Anterior cingulate cortex (tissue), 58 donors: ENCODE measurements at places on chromosomes 16 and 17.
A peak's percentile ranks its signal among the peaks of the same experiment; 100 is the strongest.

GRCh38 chr17:76370261-76370993 lies 14.0 kb upstream of the SPHK1 start:
- no peak for DNase-seq

GRCh38 chr16:31198207-31198882 lies 4.2 kb downstream of the PYCARD start:
- DNase-seq: no peak

DNA sequence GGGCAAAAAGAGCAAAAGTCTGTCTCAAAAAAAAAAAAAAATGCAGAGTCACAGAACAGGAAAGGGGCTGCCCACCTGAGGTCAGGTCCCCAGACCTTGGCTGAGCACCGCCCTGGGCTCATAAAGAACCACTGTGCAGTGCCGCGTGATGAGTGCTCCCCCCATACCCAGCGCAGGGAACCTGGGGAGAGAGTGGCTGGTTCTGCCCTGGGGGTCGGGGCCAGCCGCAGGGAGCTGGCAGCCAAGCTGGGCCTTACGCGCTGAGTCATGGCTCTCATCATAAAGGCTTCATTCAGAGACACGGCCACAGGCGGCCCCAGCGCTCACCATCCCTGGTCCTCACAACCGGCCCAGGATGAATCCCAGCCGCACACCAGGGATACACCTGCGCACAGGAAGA lies 80.7 kb downstream of the RAB11FIP4 start:
- DNase-seq: no peak

DNA sequence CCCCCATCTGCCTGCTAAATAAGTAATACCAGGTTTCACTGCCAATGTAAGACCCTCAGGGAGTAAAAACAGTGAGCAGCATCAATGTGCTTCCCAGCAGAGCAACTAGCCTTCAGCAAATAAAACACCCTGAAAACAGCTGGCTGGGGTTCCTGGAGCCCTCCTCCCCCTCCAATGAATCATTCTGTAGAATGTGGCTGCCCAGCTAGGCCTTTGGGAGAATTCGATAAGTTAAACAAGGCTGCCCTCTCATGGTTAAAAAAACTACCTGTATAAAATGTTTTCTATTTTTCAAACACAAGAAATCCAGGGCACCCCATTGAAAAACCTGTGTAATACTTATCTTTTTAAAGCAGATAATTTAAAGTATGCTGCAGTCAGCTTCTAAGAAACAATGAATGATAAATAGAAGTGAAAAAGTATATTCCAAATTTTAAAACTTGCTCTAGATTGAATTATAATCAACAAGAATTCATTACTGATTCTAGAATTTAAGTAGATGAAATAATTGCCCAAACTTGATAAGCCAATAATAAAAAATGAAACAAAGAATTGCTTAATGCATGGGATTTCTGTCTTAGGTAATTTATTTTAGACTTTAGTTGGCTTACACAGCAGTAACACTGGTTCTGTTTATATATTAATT lies 9.4 kb upstream of the TOM1L1 start:
- no peak for DNase-seq

DNA sequence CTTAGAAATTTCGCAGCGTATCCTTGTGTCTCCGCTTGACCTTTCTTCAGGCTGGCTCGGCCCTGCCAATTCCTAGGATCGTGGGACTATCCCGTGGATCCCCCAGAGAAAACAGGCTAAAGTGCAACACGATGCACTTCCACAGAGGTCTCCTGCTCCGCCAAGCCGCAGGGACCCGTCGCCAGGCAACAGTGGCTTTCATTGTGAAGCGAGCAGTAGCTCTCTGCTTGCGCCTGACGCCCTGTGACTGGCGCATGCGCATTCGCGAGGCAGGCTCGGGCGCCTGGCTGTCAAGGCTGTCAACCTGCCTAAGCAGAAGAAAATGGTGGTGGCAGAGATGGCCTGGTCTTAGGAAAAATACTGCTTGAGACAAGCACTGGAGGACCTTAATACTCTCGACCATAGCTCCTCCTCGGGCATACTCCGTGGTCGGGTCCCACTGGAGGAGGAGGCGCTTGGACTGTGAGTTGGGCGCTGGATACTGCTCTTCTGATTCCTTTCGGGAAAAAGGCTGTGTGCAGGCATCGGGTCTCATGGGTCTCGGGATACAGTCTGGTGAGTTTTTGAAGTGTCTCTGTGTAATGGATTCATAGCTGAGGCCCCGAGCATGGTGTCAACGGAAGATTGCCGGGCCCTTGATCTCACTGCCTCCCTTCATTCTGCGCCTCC lies 2336.1 kb downstream of the TP53TG3F start:
- no peak for DNase-seq

- no peak for DNase-seq
Measured at GRCh38 chr17:77332034-77332971, 191.5 kb downstream of the SEC14L1 start.

GRCh38 chr17:17494870-17495535 lies 1.2 kb downstream of the RASD1 start:
- no peak for DNase-seq

DNA sequence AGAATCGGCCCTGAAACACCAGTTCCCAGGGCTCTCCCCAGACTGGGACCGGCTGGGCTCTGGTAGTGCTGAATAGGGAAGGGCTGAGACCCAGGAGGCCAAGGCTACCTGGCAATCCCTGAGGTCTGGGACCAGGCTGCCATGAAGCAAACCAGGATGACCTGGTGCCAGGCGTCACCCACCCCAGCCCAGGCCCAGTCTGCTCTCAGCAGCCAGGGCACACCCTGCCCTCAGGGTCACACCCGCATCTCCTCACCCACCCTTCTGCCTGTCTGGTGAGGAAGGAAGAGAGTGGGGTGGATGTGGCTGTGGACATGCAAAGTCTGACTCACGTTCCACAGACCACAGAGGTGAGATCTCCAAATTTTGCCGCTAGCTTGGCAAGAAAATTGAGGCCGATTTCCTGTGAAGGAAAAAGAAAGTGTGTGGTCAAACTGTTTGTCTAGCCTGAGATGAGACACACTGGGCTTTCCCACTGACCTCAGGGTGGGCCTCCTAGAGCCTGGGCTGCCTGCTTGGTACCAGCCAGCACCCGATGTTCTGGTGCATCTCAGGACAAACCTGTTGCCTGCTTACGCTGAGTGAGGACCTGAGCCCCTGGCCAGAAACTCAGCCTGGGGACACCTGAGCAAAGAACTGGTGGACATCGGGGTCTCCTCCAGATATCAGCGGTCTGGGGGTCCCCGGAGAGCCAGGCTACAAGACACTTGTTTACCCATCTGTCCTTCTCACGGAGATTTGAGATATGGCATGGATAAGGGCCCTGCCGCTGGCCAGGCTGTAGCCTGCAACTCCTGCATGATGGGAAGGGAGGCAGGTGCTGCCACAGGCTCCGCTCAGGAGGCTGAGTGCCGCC lies 6.3 kb upstream of the RAB37 start:
- DNase-seq: no peak

DNA sequence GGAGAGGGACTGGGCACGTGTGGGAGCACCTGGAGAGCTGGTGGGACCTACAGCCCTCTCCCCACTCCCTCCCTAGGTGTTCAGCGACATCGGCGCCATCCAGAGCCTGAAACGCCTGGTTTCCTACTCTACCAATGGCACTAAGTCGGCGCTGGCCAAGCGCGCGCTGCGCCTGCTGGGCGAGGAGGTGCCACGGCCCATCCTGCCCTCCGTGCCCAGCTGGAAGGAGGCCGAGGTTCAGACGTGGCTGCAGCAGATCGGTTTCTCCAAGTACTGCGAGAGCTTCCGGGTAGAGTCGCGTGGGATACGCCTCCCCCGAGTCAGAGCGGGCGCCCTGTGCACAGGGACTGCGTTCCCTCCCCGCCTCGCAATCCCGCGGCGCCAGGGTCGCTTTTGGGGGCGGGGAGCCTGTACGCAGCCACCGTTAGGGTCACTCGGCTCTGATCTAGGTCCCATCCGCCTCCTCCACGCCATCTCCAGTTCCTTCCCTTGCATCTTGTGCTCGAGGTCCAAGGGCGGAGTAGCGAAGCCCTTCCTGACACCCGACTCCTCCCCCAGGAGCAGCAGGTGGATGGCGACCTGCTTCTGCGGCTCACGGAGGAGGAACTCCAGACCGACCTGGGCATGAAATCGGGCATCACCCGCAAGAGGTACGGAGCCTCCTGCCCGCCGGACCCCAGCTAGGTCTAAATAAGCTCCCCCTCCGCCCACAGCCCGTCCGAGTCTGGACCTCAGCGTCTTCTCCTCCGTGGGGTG lies 13.0 kb downstream of the SARM1 start:
- DNase-seq: no peak

GRCh38 chr16:11400076-11400475 lies 54.8 kb downstream of the RMI2 start:
- no peak for DNase-seq

GRCh38 chr17:64411999-64412771 lies 21.5 kb upstream of the PECAM1 start:
- peak; percentile 22 for DNase-seq

DNA sequence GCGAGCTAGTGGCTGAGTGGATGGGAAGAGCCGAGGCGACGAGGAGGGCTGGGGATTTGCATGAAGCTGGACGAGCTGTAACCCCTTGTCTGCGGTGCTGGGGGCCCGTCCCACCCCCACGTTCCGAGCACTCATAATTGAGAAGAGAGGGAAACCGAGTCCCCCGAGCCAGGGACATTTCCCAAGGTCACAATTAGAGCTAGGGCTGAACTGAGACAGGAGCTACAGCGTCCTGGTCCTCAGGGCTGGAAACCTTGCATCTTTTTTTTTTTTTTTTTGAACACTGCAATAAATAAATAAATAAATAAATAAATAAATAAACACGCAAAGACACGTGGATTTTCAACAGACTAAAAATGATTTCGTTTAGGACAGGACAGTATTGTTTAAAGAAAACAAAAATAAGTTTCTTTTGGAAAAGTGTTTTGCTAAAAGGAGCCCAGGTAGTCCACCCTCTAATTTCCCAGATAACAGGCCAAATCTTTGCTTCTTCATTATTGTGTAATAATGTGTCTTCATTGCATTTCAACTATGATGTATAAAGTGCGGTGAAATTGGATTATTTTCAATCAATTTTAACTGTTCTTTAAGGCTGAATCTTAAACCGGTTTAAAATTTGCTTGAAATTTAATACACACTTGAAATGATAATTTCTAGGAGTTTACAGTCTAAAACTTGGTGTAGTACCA lies 992 bp downstream of the GDPD1 start:
- DNase-seq: no peak

- DNase-seq: peak; percentile 30
Measured at GRCh38 chr17:42653179-42654124, 5.6 kb upstream of the TUBG2 start.

- DNase-seq: no peak
Measured at GRCh38 chr16:67996666-67997065, 2.6 kb downstream of the DPEP2 start.

DNA sequence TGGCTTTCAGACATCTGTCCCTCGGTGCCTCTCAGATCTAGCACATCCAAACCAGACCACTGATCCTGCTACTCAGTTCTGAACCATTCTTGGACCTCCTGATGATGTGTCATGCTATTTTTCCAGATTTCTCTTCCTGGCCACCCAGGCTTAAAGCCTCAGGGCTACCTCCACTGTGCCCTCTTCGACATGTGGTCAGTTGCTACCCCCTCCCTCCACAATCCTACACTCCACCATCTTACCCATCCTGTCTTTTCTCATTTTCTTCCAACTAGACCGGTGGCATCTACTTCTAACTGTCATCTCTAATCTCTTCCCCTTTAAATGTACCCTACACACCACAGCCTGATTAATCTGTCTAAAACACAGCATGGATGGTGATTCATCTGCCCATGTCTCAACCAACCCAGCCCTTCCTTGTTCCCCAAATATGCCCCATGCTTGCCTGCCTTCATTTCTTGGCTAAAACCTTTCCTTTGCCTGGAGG lies 478.6 kb downstream of the SLC39A11 start:
- DNase-seq: no peak

DNA sequence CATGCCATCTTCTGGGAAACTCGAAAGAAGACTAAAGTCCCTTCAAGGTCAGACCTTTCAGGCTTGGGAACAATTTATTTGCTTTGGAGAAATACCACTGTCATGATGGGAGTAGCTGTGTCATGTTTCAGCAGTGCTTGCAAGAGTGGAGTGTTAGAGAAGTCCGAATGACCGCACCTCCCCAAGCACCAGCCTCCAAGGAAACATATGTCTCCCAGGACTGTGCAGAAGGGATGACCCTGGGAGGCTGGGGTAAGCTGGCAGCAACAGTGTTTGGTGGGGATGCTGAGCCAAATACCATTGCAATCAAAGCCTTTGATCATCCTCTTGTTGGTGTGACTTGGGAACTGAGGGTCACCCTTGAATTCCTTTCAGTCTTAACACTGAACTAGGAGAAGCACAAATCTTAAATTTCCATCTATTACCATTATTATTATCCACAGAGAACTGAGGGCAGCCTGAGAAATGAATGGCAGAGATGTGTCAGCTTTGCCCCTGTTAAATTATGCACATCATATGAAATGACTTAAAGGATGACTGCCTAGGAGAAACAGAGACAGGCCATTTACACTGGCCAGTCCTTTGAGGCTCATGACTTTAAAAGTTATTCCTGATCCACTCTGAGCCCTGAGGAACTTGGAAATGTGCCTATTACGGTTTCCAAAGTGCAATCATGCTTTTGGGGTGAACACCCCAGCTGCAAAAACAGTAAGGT lies 244.9 kb downstream of the CA10 start:
- DNase-seq: no peak

DNA sequence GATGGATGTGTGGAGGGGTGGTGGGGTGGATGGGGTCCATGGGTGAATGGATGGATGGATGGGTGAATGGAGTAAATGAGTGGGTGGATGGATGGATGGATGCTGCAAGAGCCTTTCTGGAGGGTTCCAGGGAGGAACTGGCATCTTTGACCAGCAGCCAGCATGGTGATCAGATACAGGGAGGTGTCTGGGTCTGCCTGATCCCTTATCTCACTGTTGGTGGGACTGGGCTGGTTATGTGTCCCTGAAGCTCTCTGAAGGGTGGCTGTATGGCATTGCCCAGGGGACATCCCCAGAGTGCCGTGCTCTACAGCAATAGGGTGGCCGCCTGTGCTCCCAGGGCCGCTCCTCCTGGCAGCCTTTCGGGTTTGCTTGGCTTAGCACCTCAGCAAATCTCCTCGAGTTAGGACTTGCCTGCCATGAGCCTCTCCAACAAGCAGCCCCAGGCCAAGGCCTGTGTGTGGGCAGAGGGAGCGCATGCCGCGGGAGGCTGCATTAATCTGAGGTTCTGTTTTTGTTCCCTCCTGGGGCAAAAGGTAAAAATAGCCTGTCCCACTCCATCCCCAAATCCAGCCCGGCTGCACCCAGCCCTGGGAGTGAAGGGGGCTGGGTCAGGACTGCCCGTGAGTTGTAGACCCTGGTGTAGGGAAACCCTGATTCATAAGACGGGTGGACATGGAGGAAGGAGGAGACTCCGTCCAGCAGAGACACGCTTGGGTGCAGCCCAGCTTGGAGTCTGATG lies 165.4 kb downstream of the SEC14L1 start:
- DNase-seq: no peak

- no peak for DNase-seq
Measured at GRCh38 chr16:85047867-85048455, 20.4 kb downstream of the KIAA0513 start.
